ENCODE measurements at places on chromosomes 1 and 21.

GRCh38 chr1:37073854-37074379 lies 39.6 kb upstream of the GRIK3 start:
- no peak for DNase-seq

DNA sequence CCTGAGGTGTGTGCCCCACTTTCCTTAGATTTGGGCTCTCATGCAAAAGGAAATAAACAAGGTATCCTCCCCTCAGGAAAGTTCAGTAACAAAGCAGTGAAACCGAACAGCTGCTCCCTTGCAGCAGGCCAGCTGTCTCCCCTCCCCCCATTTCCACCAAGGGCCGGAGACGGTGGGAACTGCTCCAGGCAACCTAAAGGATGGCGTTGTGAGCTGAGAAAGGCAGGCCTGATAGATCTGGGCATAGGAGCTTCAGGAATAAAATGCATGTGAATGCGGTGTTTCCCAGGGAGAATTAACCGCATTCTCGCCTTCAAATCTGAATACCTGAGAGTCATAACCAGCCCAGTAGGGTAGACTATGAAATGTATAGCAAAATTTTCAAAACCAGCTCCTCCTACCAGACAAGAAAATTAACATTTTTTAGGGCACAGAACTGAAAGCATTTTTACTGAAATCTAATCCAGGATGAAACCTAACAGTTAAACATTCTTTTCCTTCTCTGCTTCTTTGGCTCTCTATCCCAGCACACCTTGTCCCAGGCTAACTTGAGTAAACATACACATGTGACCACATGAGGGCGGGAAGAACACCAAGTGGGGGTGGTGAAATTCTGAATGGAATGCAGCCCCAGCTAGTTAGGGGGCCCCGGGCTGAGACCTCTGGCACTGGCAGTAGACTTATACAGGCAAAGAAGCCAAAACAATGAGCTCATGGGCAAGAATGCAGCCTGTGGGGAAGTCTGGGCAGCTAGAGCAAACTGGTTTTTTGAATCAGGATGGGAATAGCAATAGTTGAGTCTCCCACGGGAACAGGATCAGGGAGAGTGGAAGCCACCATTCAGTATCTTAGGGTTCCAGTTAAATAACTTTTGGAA lies 11.5 kb downstream of the MCL1 start:
- no peak for DNase-seq

DNA sequence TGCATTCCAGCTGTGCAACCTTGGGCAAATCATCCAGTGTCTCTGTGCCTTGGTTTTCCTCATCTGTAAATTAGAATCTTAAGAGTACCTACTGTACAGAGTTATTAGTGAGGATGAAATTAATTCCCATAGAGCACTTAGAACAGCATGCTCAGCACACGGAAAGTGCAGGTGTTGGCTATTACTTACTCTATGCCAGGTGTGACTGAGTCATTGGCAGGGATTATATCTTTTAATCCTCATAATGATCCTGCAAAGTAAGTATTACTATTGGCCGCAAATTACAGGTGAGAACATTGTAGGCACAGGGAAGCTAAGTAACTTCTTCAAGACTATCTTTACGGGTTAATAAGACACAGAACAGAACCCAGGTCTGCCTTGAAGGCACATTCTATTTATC lies 6.3 kb upstream of the UBE2U start:
- no peak for DNase-seq

GRCh38 chr1:105684714-105685113 lies 1371.8 kb upstream of the PRMT6 start:
- DNase-seq = no peak

DNA sequence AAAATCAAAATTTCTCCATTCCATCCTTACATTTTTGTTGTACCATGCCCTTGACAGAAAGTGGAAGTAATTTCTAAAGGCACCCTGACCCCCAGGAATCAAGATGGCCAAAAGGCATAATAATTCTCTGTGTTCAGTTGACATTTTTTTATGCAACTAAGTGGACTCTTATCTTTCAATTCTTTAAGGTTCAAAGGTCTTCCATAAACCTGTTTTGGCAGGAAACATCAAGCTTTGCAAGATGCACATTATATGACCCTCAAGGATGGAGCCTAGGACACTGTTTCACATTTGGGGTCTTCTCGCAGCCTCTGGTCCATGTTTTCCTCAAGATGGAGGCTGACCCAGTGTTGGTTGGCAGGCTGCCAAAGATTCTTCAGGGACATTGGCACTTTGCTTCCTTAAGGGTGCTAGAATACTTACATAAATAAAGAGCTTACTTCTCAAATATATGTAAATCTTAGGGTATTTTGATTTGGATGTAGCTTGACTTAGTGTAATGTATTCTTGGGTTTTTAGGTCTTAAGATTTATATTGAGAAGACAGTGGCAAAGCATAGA lies 48.0 kb upstream of the COG2 start:
- no peak for DNase-seq

- DNase-seq = no peak
These were observed 898 bp downstream of the C1orf174 start for GRCh38 chr1:3898994-3899753.

DNA sequence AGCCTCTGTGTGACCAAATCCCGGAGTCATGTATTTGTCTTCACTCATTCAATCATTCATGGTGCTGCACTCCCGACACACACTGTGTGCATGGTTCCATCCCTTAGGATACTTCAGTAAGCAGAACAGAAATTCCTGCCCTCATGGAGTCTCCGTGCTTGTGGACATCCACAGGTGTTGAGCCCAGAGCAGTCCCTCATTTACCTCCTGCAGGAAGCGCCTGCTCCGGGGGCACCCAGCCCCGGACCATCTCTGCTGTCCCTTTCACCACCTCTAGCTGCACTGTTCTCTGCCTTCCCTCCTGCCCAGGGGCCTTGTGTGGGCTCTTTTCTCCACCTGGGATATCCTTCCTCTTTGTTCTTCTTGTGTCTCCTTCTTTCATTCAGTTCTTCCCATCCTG lies 9.5 kb upstream of the ZBTB21 start:
- DNase-seq = no peak

DNA sequence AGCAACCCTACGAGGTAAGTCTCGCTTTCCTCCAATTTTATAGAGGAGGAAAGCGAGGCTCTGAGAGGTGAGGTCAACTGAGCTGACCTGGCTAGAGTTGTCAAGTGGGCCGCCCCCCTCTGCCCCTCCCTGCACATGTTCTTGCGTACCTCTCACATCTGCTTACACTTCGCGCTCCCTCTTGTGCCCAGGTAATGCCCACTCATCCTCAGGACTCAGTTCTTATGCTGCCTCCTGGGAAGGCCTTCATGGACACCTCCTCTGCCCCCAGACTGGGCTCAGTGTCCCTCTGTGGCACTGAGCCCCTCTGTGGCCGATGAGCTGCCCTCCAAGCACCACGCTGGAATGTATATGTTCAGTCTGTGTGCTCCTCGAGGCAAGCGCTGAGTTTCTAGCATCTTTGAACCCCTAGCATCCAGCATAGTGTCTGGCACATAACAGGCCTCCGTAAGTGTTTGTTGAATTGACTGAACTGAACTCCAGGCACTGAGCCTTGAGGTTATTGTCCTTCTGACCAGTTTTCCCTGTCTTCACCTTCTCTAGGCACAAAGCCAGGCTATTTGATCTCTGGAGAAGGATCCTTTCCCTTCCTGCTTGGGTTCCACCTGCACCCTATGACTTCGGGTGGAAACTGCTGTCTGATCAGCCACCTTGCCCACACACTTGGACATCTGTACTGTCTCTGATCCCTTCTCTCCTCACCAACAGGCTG lies 13.5 kb downstream of the MOV10 start:
- no peak for DNase-seq

GRCh38 chr1:217453816-217454215 lies 177.1 kb downstream of the GPATCH2 start:
- no peak for DNase-seq

GRCh38 chr1:160541622-160542302 lies 18.7 kb upstream of the SLAMF6 start:
- no peak for DNase-seq

GRCh38 chr1:51644533-51645197 lies 27.8 kb downstream of the OSBPL9 start:
- no peak for DNase-seq

DNA sequence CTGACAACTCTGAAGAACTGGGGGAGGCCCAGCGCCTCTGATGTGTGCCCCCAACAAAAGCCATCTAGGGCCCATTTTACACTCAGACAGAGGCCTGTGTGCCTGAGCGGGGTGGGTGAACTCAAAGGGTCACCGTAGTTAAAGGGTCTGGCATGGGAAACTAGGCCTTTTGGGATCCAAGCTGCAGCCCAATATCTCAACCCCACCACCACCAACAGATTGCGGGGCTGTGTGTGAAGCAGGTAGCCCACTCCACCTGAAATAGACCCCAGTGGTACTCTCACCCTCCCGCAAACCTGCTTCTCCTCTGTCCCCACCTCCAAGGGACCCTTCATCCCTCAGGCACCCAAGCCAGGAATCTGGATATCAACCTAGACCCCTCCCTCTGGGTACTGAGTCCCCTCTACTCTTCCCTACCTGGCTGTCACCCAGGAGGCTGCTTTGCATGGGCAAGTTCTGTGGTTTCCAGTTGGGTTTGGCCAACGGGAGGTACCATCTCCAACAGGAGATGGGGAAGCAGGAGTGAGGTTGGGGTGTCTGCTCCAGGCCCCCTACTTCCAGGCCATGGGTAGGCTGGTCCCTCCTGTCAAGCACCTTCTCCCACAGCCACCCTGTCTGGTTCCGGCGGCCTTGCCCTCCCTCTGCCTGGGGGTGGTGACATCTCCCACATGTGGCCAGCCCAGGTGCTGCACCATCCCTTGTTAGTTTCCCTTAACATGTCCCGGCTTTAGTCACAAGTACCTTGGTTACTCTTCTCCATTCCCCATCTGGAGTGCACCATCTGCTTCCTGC lies 35.2 kb upstream of the LRP8 start:
- DNase-seq = no peak

GRCh38 chr1:2294033-2294724 lies 66.1 kb downstream of the SKI start:
- no peak for DNase-seq

DNA sequence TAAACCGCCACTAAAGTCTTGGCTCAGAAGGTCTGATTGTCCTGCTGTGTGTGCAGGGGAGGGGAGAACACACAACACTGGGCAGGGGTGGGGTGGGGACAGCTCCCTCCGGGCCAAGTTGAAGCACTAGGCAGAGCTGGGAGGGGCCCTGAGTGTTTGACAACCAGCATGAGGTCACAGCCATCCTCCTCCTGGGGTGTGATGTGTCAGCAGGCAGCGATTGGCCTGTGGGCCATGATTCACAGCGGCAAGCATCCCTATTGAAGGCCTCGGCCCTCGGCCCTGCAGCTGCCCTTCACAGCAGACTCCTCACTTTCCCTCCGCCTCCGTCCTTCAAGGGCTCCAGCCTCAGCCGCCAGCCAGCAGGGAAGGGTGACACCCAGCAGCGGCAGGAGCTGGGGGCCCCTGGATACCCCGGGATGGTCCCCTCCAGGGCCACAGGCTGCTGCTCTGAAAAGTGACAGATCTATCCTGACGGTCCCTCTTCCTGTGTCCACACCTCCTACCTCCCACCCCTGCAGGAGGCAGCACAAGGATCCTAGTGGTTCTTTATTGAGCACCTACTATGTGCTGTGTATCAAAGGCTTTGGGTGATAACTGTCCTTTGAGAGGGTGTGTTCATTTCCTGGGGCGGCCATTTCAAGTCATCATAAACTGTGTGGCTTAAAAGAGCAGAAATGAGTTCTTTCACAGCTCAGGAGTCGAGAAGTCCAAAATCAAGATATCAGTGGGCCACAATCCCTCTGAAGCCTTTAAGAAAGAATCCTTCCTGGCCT lies 66.0 kb upstream of the SLC25A33 start:
- no peak for DNase-seq

GRCh38 chr1:51072043-51072439 lies 30.0 kb upstream of the C1orf185 start:
- no peak for DNase-seq

All from activated CD4-positive, alpha-beta T cell treated with anti-CD3 and anti-CD28 coated beads, Interleukin-2, amount 50 U/mL, for 24 hours (primary cell).